ENCODE measurements at places on chromosomes 16 and 17. TPM values are rescaled to one million over a fixed set of nuclear protein-coding genes. Genes with fewer than 3 reads are reported as not detected.
A peak's percentile ranks its signal among the peaks of the same experiment; 100 is the strongest.

- H3K36me3 ChIP-seq = no peaks in the 10 kb centered on the region
- no peak overlapping the region for H3K4me3 ChIP-seq
- peaks cover 27% of the 10 kb centered on the region for H3K4me1 ChIP-seq
- no peak for DNase-seq
Observed at GRCh38 chr16:66227766-66228530, 138.5 kb upstream of the CDH5 start.

DNA sequence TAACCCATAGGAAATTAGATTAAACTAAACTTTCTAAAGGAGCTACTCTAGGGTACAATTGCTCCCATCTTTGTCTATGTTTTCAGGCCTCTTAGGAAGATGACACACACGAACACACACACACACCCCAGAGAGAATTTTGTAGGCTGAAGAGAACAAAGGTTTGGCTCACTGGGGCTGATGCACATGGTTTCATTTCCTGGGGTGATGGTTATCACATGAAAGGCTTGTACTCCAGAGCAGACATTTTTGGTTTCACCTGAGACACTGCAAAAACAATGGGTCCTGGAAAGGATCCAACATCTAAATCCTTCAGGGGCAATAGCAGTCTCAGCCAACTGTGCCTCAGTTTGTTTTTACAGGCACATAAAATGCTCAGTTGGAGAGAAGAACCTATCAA lies 62.8 kb downstream of the GRB7 start:
- H3K27ac ChIP-seq = no peak overlapping the region
- DNase-seq = no peak
- H3K36me3 ChIP-seq = no peaks in the 10 kb centered on the region
- no peak overlapping the region for H3K4me3 ChIP-seq

DNA sequence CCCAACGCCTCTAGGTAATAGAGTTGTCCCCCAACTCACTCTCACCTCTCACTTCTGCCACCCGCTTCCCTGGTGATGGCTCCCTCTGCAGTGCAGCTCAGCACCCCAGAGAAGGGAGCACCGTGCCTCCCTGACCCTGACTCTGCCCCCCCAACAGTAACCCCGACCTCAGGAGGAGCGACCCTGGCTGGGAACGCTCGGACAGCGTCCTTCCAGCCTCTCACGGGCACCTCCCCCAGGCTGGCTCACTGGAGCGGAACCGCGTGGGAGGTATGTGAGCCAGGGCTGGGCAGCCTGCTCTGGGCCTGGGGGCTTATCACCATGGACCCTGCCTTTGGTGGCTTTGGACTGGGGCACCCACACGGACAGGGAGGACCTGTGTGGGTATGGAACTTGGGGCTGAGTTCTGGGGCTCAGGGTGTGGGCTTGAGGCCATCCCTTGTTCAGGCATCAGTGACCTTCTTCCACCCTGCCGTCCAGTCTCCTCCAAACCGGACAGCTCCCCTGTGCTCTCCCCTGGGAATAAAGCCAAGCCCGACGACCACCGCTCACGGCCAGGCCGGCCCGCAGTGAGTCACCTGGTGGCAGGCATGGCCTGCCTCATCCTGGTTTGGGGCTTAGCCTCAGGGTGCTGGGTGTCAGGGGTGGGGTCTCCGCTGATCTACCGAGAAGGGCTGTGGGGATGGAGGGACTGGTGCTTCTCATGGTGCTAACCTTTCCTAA lies 6.7 kb upstream of the C17orf107 start:
- no peak overlapping the region for H3K4me3 ChIP-seq
- no peaks in the 10 kb centered on the region for H3K27me3 ChIP-seq
- no peaks in the 10 kb centered on the region for H3K4me1 ChIP-seq
- no peak for DNase-seq

DNA sequence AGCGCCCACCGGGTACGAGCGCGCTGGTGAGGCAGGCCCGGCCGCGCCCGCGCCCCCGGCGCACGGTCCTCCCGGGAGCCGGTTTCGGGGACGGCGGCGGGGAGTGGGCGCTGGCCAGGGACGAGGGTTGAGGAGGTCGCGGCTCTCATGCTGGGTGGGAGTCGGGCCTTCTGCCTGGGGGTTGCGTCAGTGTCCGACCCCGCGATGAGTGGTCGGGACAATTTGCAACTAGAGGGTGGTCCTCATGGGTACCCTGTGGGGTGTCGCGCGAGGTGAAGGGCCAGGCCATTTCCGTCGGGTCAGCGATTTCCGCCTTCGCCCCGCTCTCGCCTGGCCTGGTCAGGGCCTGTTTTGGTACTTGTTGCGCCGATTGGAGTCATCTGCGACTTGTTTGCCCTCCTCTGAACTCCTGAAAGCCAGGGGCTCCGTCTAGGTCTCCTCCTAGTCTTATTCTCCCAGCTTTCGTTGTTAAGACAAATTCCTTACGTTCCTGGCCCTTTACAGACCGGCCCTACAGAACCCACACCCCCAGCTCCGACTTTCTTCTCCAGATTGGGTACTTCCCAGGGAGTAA lies 14.9 kb downstream of the NAA60 start:
- H3K4me3 ChIP-seq = peak overlapping the region; percentile 88
- peak overlapping the region; percentile 92 for H3K27ac ChIP-seq
- peaks cover 42% of the 10 kb centered on the region for H3K4me1 ChIP-seq
- no peaks in the 10 kb centered on the region for H3K36me3 ChIP-seq
- no peaks in the 10 kb centered on the region for H3K27me3 ChIP-seq

Gene PRAC1
- not detected for total RNA-seq

- no peak overlapping the region for H3K27ac ChIP-seq
- H3K36me3 ChIP-seq = no peaks in the 10 kb centered on the region
- H3K4me1 ChIP-seq = no peaks in the 10 kb centered on the region
- no peak for DNase-seq
- H3K4me3 ChIP-seq = no peak overlapping the region
Observed at GRCh38 chr17:77535892-77536291, 395.1 kb downstream of the SEC14L1 start.

- H3K36me3 ChIP-seq = no peaks in the 10 kb centered on the region
- H3K4me3 ChIP-seq = no peak overlapping the region
- no peak for DNase-seq
- no peak overlapping the region for H3K27ac ChIP-seq
Observed at GRCh38 chr17:61634011-61634539, 43.1 kb upstream of the NACA2 start.

GRCh38 chr17:76304226-76305134 lies 3.6 kb downstream of the QRICH2 start:
- H3K27ac ChIP-seq = no peak overlapping the region
- H3K36me3 ChIP-seq = peaks cover 9% of the 10 kb centered on the region
- H3K27me3 ChIP-seq = no peaks in the 10 kb centered on the region
- peaks cover 3% of the 10 kb centered on the region for H3K4me1 ChIP-seq
- DNase-seq = no peak

GRCh38 chr16:22926105-22926751 lies 112.3 kb downstream of the HS3ST2 start:
- no peak for DNase-seq
- no peaks in the 10 kb centered on the region for H3K36me3 ChIP-seq
- H3K4me3 ChIP-seq = no peak overlapping the region
- no peaks in the 10 kb centered on the region for H3K27me3 ChIP-seq

Data from osteocyte (in vitro differentiated cells).